ENCODE measurements at places on chromosomes 13 and 19.

DNA sequence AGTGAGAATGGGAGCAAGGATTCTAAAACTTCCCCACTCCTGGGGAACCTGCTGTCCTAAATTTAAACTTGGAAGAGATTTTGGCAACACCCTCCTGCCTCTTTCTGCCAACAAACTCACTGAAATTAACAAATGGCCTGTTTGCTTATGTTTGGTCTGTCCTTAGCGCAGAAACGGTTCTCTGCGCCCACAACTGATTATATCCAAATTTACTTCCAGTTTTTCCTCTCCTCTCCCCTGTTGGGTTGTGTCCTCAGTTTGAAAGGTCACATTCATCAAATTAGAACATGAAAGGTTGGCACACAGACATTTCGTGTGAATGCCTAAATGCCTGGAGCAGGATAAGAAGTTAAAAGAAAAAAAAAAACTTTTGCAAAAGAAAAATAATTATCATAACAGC lies 56.4 kb upstream of the MRI1 start:
- no peak for DNase-seq

DNA sequence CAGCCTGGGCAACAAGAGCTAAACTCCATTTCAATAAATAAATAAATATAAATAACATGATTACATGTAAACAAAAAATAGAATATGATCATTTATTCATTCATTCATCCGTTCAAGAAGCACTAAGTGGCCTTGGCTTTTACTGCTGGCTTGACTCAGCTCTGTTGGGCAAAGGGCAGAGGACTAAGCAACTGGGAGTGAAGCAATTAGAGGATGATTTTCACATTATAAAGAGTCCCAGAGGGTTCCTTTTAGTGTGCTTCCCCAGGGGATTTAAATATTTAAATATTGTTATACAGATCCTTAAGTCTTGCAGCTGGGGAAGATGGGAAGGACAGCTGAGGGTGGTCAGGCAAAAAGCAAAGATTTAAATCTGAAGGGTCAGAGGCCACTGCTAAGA lies 34.9 kb upstream of the FLT1 start:
- no peak for DNase-seq

DNA sequence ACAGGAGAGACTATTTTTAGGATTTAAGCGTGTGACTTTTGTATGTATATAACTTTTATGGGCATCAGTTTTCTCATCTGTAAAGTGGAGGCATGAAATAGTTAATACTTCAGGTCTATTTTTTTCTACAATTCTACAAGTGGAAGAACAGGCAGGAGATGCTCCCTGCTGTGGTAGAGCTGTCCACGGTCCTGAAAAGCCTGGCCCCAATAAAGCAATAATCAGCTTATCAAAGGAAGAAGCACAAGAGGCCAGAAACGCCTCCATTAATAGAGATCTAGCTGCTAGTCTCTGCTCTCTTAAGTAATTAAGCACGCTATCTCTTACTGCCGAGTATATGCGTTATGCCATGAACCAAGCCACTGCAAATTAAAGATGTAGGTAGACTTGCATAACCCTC lies 28.0 kb upstream of the WASF3 start:
- no peak for DNase-seq

DNA sequence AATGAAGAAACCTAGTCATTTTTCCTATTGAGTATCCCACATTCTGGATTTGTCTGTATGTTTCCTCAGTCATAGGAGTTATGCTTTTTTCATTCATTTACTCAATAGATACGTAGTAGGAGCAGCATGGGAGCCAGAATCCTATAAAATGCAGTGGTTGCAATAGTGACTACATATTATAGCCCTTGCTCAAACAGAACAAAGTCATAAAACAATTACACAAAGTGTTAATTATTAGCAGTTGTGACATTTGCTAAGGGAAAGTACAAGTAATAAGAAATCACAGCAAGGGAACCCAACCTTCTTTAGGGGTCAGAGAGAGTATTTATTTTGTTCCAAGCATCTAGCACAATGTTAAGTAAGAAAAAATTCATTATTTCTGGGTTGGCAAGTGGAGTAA lies 27.7 kb upstream of the POU4F1 start:
- DNase-seq = no peak
